ENCODE measurements at places on chromosomes 5 and 9. TPM values are rescaled to one million over a fixed set of nuclear protein-coding genes. Genes with fewer than 3 reads are reported as not detected.

IFNA2 gene
- total RNA-seq: not detected

CTNNAL1 gene
- 68.4 TPM for total RNA-seq

ERBIN gene
- total RNA-seq: 79.9 TPM

ENTREP1 gene
- total RNA-seq: under 0.01 TPM

PCDHGA9 gene
- total RNA-seq: 4.8 TPM

STARD4 gene
- total RNA-seq: 88.6 TPM

IL13 gene
- total RNA-seq: not detected

FSD1L gene
- total RNA-seq: 6.1 TPM

SLCO6A1 gene
- not detected for total RNA-seq

ZNF879 gene
- total RNA-seq: 7.1 TPM

FSTL4 gene
- total RNA-seq: not detected

LIX1 gene
- total RNA-seq: not detected

SIT1 gene
- not detected for total RNA-seq

PPP3R2 gene
- not detected for total RNA-seq

PCDHGA3 gene
- 1.5 TPM for total RNA-seq

TSSK1B gene
- 0.50 TPM for total RNA-seq

ZNF367 gene
- 0.66 TPM for total RNA-seq

NKD2 gene
- under 0.01 TPM for total RNA-seq

TRIM32 gene
- total RNA-seq: 18.5 TPM

WDR31 gene
- total RNA-seq: 4.0 TPM

GRXCR2 gene
- total RNA-seq: not detected

NSMF gene
- total RNA-seq: 10.8 TPM

CRB2 gene
- total RNA-seq: not detected

ABLIM3 gene
- total RNA-seq: 48.1 TPM

CFAP157 gene
- total RNA-seq: under 0.01 TPM

HK3 gene
- total RNA-seq: under 0.01 TPM

SPINK5 gene
- not detected for total RNA-seq

PPP1R26 gene
- 8.9 TPM for total RNA-seq

JMY gene
- total RNA-seq: 27.2 TPM

GPR150 gene
- 0.33 TPM for total RNA-seq

LCN6 gene
- total RNA-seq: not detected

GFI1B gene
- total RNA-seq: not detected

C5orf58 gene
- not detected for total RNA-seq

ADRB2 gene
- total RNA-seq: 4.5 TPM

CCDC180 gene
- total RNA-seq: 2.5 TPM

AKNA gene
- 9.8 TPM for total RNA-seq

PCDHGA6 gene
- total RNA-seq: 4.8 TPM
